ENCODE measurements at places on chromosomes 1 and 21. TPM values are rescaled to one million over a fixed set of nuclear protein-coding genes. Genes with fewer than 3 reads are reported as not detected.

- no peaks in the 10 kb centered on the region for H3K27me3 ChIP-seq
- peaks cover 44% of the 10 kb centered on the region for H3K4me1 ChIP-seq
- peak; percentile 60 for DNase-seq
- peak overlapping the region; percentile 62 for H3K4me3 ChIP-seq
Observed at GRCh38 chr21:46226920-46227599, 1.5 kb downstream of the LSS start.

DNA sequence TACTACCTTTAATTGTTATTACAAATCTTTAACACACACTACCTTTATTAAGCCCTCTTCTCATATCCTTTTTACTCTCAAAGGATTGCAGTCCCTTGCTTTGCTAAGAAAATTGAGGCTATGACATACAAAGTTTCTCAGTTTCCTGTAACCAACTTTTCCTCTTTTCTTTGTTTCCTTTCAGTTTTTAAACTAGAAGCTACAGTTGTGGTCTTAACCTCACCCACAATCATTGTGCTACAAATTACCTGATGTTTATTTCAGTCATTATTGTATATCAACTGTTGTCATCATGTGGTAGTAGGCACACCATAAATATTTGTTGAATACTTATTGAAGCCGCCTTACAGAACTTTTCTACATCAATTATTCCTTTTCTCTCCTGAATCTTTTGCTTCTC lies 51.8 kb downstream of the SLAMF6 start:
- H3K4me1 ChIP-seq: no peaks in the 10 kb centered on the region
- no peak overlapping the region for H3K27ac ChIP-seq
- H3K36me3 ChIP-seq: no peaks in the 10 kb centered on the region
- H3K4me3 ChIP-seq: no peak overlapping the region

- peaks cover 32% of the 10 kb centered on the region for H3K4me1 ChIP-seq
- H3K4me3 ChIP-seq: no peak overlapping the region
- no peak for DNase-seq
- peaks cover 4% of the 10 kb centered on the region for H3K27me3 ChIP-seq
- no peaks in the 10 kb centered on the region for H3K36me3 ChIP-seq
Observed at GRCh38 chr21:44911384-44912157, 9.1 kb downstream of the ITGB2 start.

DNA sequence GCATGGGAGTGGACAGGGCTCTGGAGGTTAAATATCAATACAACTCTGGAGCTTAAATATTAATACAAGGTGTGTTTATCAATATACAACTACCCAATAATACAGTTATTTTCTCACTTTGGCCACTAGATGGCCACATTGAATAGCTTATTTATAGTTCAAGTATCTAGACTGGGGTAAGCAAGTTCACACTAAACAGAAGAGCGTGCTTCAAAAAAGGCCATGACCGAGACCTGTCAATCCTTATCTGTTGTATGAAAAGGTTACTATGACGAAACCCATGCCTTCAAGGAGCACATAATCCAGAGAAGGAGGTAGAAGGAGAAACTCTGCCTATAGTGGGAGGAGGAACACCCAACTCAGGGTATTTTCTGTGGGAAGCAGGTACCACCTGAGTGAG lies 29.1 kb downstream of the CHML start:
- H3K4me3 ChIP-seq: no peak overlapping the region
- no peaks in the 10 kb centered on the region for H3K27me3 ChIP-seq
- peaks cover 13% of the 10 kb centered on the region for H3K4me1 ChIP-seq
- no peak overlapping the region for H3K27ac ChIP-seq
- H3K36me3 ChIP-seq: no peaks in the 10 kb centered on the region
- no peak for DNase-seq

DNA sequence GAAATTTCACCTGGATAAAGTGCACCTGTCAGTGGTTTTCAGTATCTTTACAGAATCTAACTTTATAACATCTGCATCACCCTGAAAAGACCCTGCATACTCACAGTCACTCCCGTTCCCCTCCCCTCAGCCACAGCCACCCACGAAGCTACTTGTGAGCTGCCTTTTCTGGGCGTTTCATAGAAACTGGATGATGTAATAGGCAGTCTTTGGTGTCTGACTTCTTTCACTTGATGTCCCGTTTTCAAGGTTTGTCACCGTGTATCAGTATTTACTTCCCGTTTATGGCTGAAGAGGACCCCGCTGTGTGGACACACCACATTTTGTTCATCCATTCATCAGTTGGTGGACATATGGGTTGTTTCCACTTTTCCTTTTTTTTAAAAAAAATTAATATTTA lies 47.8 kb upstream of the LRRC3 start:
- no peak overlapping the region for H3K27ac ChIP-seq
- no peaks in the 10 kb centered on the region for H3K27me3 ChIP-seq
- H3K4me3 ChIP-seq: no peak overlapping the region

DNA sequence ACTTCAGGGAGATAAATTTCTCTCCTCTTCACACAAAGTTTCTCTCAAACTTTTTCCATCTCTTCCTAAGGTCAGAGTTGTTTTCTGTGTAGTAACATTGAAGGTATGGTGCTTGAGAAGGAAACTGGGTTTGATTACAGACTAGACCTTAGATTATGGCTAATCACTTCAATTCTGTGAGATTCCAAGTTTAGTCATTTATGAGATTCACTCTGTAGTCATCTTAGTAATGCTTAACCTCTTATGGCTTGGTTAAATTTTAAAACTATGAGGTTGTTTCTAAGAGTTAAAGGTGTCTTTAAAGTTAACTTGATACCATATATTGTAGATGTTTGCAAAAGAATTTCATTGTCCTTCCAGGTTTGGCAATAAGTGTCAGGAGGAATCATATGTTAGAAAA lies 1092.2 kb downstream of the KCNT2 start:
- no peaks in the 10 kb centered on the region for H3K27me3 ChIP-seq
- no peak overlapping the region for H3K4me3 ChIP-seq
- H3K36me3 ChIP-seq: no peaks in the 10 kb centered on the region
- DNase-seq: no peak

The LCE6A gene
- total RNA-seq: 95.6 TPM

- no peaks in the 10 kb centered on the region for H3K27me3 ChIP-seq
- H3K36me3 ChIP-seq: no peaks in the 10 kb centered on the region
- no peak overlapping the region for H3K27ac ChIP-seq
- H3K4me1 ChIP-seq: no peaks in the 10 kb centered on the region
Observed at GRCh38 chr1:168789501-168789900, 60.5 kb upstream of the DPT start.

The CDK18 gene
- total RNA-seq: 9.7 TPM

- no peak overlapping the region for H3K4me3 ChIP-seq
- DNase-seq: no peak
- H3K4me1 ChIP-seq: no peaks in the 10 kb centered on the region
- no peaks in the 10 kb centered on the region for H3K27me3 ChIP-seq
- H3K27ac ChIP-seq: no peak overlapping the region
- no peaks in the 10 kb centered on the region for H3K36me3 ChIP-seq
Observed at GRCh38 chr1:89670163-89670562, 37.2 kb downstream of the LRRC8C start.

The MSH4 gene
- total RNA-seq: not detected

- no peaks in the 10 kb centered on the region for H3K36me3 ChIP-seq
- no peaks in the 10 kb centered on the region for H3K4me1 ChIP-seq
- no peaks in the 10 kb centered on the region for H3K27me3 ChIP-seq
- no peak overlapping the region for H3K27ac ChIP-seq
- no peak for DNase-seq
Observed at GRCh38 chr1:246219508-246220030, 287.5 kb downstream of the SMYD3 start.

DNA sequence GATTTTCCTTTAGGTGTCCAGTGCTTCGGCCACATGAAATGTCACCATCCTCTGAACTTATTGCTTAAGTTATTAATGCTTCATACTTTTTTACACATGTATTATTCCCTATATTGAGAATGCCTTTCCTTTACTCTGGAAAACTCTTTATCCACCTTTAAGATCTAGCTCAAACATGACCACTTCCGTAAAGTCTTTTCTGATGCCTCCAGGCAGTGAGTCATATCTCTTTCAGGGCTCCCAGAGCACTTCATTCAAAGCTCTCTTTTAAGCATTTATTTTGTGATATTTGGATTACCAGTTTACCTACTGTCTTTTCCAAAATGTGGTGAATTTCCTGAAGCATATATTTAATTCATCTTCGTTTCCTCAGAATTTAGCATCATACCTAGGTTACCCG lies 178.9 kb downstream of the HS2ST1 start:
- H3K27me3 ChIP-seq: no peaks in the 10 kb centered on the region
- no peak overlapping the region for H3K27ac ChIP-seq
- no peak overlapping the region for H3K4me3 ChIP-seq
- no peaks in the 10 kb centered on the region for H3K36me3 ChIP-seq
- H3K4me1 ChIP-seq: no peaks in the 10 kb centered on the region

Measured in suprapubic skin (tissue), 4 donors.